ENCODE measurements at places on chromosomes 13 and 19.

DNA sequence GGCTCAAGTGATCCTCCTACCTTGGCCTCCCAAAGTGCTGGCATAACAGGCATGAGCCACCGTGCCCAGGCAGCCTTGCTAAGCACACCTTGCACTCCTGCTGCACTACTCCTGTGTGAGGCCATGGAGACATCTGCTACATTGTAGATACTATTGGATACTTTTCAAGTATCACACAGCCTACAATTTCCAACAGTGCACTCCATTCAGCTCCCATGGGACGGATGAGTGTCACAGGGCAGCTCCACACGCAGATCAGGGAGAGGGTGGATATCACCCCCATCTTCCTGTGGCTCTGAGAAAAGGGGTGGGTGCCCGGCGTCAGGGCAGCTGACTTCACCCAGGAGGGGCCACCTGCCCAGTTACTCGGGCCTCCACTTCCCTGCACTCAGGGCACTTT, 39.1 kb upstream of the CCNE1 start:
- H3K27ac ChIP-seq, result no peak overlapping the region
- no peak overlapping the region for H3K4me3 ChIP-seq
- H3K4me1 ChIP-seq, result peaks cover 16% of the 10 kb centered on the region
- no peaks in the 10 kb centered on the region for H3K36me3 ChIP-seq

GRCh38 chr13:98940325-98941001, 37.4 kb downstream of the DOCK9 start:
- no peak overlapping the region for H3K4me3 ChIP-seq
- no peaks in the 10 kb centered on the region for H3K4me1 ChIP-seq
- peaks cover 13% of the 10 kb centered on the region for H3K36me3 ChIP-seq
- H3K27me3 ChIP-seq, result no peaks in the 10 kb centered on the region
- no peak for DNase-seq

- no peak for DNase-seq
- H3K27ac ChIP-seq, result no peak overlapping the region
- no peaks in the 10 kb centered on the region for H3K27me3 ChIP-seq
- H3K4me3 ChIP-seq, result no peak overlapping the region
Observed at GRCh38 chr13:98838776-98839175, 86.3 kb upstream of the SLC15A1 start.

- H3K27me3 ChIP-seq, result no peaks in the 10 kb centered on the region
- H3K4me1 ChIP-seq, result no peaks in the 10 kb centered on the region
- H3K27ac ChIP-seq, result no peak overlapping the region
Observed at GRCh38 chr19:13078897-13079541, 23.6 kb downstream of the LYL1 start.

- no peaks in the 10 kb centered on the region for H3K36me3 ChIP-seq
- no peak overlapping the region for H3K4me3 ChIP-seq
- DNase-seq, result no peak
- H3K27ac ChIP-seq, result no peak overlapping the region
- H3K4me1 ChIP-seq, result no peaks in the 10 kb centered on the region
- no peaks in the 10 kb centered on the region for H3K27me3 ChIP-seq
Observed at GRCh38 chr13:46468570-46469463, 81.8 kb upstream of the RUBCNL start.

DNA sequence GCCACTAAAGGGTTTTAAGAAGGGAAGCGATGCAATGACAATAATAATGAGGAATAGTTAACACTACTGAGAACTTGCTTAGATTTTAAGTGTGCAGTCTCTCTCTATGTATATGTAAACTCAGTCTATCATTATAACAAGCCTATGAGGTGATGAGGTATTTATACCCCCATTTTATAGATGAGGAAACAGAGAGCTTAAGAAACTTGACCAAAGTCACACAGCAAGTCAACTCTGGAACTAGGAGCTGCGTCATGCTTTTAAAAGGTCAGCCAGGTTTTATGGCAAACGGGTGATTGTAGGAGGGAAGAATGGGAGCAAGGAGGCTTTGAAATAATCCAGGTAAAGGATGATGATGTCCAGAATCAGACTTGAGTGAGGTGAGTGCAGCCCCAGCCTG, 103.4 kb downstream of the TM9SF2 start:
- H3K27ac ChIP-seq, result no peak overlapping the region
- H3K36me3 ChIP-seq, result peaks cover 5% of the 10 kb centered on the region
- peaks cover 30% of the 10 kb centered on the region for H3K4me1 ChIP-seq
- H3K4me3 ChIP-seq, result no peak overlapping the region
- DNase-seq, result no peak
- H3K27me3 ChIP-seq, result no peaks in the 10 kb centered on the region

GRCh38 chr13:71830736-71831135, 36.3 kb downstream of the DACH1 start:
- no peak overlapping the region for H3K4me3 ChIP-seq
- no peaks in the 10 kb centered on the region for H3K27me3 ChIP-seq

- no peaks in the 10 kb centered on the region for H3K4me1 ChIP-seq
- no peak overlapping the region for H3K4me3 ChIP-seq
- no peaks in the 10 kb centered on the region for H3K36me3 ChIP-seq
- no peaks in the 10 kb centered on the region for H3K27me3 ChIP-seq
- no peak for DNase-seq
- no peak overlapping the region for H3K27ac ChIP-seq
Observed at GRCh38 chr19:28652765-28653164, 560.2 kb downstream of the UQCRFS1 start.

DNA sequence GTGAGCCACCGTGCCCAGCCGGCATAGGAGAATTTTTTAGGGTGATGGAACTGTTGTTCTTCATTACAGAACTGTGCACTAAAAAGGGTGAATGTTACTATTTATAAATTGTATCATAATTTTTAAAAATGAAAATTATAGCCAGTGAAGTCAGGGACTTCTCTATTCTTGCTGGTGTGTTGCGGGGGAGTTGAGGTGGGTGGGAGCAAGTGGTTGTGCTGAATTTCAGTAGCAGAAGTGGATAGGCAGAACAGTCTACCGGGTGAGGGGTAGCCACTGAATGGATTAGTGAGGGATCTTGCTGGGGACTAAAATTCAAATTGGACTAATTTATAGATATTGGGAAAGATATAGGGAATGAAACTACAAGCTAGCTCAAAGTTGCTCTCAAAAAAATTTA, 74.0 kb downstream of the CAB39L start:
- H3K4me1 ChIP-seq, result peaks cover 2% of the 10 kb centered on the region
- H3K27me3 ChIP-seq, result no peaks in the 10 kb centered on the region
- H3K27ac ChIP-seq, result no peak overlapping the region

All from activated CD4-positive, alpha-beta memory T cell treated with anti-CD3 and anti-CD28 coated beads, Interleukin-2, amount 10 ng/mL, durations not matched to agents 7 days and 5 days (primary cell).